Renal cortex interstitium (tissue), 15 donors: ENCODE measurements at places on chromosomes 5 and 9.

- no peak for DNase-seq
Measured at GRCh38 chr5:111935835-111936234, 178.8 kb upstream of the NREP start.

- no peak for DNase-seq
Measured at GRCh38 chr9:132556235-132556634, 26.2 kb upstream of the BARHL1 start.

DNA sequence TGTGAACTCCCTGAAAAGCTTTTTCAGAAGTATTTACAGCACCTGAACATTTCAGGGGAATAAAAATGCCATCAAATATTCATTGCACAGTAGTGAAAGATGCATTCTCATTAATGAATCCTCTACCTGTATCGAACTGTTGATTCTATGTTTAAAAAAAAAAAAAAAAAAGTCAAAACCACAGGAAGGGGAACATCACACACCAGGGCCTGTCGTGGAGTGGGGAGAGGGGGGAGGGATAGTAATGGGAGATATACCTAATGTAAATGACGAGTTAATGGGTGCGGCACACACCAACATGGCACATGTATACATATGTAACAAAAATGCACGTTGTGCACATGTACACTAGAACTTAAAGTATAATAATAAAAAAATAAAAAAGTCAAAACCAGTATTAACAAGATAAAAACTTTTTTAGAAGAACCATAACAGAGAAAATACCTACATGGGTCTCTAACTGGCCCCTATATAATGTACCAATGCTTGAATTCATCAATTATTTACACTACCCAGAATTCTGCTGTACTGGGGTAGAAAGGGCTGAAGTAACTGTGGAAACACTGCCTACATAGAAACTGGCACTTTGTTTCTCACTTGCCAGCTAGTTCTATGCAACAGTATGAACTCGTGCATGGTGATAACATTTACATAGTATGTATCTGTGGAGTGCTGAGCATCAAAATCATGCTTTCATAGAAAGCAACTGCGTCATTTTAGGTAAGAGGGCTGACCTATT lies 48.9 kb downstream of the GNAQ start:
- no peak for DNase-seq

- DNase-seq, result no peak
Measured at GRCh38 chr5:149157330-149157729, 16.0 kb downstream of the ABLIM3 start.

DNA sequence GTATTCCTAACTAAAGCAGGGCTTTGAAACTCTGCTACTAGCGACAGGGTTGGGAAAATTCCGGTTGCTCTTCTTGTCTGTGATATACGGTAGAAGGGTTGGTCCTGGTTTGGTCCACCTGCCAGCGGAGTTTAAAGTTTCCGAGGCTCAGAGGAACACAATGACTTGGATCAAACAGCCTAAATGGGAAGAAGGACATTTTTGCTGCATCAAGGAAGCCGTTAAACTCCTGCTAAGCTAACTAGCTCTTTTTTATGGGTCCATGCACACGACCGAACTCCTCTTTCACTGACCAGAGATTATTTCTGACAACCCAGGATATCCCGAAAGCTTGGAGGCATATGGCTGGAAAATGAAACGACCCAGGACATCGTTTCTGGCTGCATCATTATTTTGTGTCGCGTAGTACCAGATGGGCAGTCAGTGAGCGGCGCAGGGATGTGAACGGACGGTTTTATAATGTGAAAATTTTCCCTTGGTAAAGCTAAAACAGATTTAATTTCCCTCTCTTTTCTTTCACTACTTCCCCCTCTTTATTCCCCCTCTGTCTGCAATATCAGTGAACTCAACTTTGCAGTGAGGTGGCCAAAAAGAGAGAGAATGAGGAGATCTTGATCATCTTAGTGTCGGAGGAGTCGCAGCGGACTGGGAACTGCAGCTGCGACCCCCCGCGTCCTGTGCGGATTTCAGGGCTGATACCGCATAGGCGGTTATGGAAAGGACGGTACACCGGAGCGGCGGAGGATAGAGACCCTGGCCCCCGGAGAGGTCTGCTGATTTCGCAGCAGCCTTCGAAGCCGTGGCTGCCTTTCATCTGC lies at the start of gene LURAP1L:
Gene LURAP1L (plus strand): TSS at position 160 of the 818 bp plus-strand sequence. CDS start 696 bp downstream, outside the sequence.
- DNase-seq, result peak; percentile 63

DNA sequence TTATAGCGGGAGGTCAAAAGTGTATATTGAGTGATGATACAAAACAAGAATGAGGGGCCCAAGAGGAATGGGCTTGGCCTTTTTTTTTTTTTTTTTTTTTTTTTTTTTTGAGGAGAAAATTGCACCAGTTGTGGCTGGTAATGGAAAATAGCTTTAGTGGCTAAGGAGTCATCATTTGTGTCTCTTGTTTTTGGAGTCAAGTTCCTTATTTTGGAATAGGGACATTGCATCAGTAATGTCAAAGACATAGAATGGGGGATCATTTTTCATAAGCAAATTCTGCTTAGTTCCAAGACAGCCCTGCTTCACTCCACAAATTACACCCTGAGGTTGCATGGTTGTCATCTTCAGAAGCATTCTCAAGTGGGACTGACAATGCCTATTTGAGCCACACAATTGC lies 137.4 kb downstream of the STK32A start:
- no peak for DNase-seq

GRCh38 chr9:38082446-38083287 lies 13.6 kb upstream of the SHB start:
- no peak for DNase-seq

DNA sequence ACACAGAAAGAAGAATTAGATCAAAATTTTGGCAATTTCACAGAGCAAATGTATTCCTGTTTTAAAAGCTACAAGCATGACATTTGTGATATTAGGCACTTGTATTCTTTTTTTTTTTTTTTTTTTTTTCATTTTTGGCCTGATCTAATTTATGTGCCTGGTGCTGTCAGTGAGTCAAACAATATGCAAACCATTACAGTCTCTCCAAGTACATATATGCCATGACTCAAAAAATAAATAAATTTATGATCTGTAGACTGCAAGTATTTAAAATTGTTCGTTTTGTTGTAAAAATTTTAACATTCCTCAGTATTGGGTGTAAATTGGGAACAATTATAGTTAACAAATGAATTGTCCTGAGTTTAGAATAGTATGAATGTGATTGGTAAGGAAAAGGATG lies 51.4 kb downstream of the CDH9 start:
- no peak for DNase-seq

- DNase-seq, result no peak
Measured at GRCh38 chr5:176373100-176373818, 8.0 kb downstream of the ARL10 start.

DNA sequence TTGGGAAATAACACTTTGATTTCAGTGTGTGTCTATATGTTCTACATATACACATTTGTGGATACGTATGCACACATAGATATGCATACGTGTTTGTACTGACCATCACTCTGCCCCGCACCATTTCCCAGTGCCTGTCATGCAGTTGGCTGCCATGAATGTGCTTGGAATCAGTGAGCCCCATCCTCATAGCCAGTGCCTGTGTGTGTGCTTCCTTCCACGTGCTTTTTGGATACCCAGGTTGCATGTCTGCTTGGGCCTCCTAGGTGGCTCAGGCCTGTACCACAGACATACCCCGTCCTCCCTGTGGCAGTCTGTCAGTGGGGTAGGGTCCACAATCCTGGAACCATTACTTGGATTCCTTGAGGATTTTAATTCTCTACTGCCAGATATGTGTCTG lies 243.6 kb downstream of the FANCC start:
- DNase-seq, result no peak

DNA sequence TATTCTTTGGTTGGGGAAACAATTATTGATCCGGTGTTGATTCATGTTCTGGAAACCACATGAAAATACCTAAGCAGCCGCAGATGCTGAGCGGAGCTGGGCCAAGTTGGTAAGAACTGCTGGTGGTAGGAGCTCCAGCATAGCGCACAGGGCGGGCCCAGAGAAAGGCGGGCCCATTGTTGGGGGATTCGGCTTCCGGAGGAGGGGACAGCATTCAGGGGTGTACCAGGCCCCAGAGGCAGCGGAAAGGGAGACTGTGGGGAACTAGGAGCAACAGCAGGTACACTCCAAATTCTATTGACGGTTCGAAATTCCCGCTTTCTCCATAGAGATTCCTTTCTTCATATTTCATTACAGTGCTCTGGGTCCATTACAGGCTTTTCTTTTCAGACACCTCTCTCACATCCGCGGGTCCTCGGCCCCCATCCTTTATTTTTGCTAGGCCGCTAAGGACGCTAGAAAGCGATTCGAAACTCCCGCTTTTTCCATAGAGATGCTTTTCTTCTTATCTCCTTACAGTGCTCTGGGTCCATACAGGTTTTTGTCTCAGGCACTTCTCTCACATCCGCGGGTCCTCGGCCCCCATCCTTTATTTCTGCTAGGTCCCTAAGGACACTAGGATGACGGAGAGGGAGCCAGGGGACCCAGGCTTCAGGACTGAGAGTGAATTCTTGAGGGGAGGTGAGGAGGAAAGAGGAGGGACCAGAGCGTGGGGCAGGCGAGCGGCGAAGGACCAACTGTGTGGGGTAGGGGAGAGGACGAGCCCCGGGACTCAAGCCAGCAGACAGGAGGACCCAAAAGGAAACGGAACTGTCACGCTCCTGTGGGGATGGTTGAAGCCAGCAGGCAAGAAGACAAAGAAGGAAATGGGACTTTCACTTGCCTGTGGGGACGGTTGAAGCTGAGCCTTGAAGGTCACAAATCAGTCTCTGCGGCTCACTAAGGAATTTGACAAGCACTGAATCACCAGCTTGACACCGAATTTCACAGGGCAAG lies at the start of gene CCDC152:
Gene CCDC152 (plus strand): TSS at position 213 of the 996 bp plus-strand sequence. CDS start 2,304 bp downstream, outside the sequence.
- no peak for DNase-seq

DNA sequence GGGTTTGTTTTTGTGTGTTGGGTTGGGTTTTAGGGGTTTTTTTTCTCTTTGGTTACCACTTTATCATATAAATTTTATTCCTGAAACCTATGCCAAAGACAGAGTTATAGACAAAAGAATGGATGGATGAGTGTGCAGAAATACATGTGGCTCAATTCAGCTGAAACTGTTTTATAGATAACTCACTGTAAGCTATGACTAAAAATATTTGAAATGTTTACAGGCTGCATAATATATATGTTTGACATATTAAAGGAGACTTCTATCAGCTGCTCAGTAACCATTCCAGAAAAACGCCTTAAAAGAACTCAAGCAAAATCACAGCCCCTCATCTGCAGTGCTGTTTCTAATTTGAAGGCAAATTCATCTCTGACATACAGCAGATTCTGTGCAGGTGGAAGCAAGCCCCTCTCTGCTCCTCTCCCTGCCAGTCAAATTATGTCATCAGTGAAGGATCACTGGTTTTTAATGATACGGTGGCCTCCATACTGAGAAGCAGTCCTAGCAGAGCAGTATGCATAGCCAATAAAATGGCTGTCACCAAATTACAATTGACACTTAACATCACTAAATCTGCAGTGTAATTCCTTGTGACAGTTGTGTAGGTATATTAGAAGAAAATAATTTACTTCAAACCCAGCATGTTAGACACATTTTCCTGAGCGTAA lies 301.6 kb downstream of the NR2F1-AS1 start:
- DNase-seq, result no peak

- DNase-seq, result no peak
Measured at GRCh38 chr9:108552459-108553040, 303.2 kb downstream of the ACTL7B start.

DNA sequence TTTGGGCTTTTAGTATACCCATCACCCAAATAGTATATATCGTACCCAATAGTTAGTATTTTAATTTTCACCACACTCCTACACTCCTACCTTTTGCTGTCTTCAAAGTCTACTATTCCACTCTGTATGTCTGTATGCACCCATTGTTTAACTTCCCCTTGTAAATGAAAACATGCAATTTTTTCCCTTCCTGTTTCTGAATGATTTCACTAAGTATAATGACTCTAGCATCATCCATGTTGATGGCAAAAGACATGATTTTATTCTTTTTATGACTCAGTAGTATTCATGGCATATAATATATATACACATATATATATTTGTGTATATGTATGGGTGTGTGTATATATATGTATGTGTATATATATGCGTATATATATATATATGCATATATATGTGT lies 63.1 kb upstream of the FAM174A start:
- DNase-seq, result no peak

- DNase-seq, result no peak
Measured at GRCh38 chr9:75664597-75664996, 225.9 kb upstream of the PCSK5 start.

DNA sequence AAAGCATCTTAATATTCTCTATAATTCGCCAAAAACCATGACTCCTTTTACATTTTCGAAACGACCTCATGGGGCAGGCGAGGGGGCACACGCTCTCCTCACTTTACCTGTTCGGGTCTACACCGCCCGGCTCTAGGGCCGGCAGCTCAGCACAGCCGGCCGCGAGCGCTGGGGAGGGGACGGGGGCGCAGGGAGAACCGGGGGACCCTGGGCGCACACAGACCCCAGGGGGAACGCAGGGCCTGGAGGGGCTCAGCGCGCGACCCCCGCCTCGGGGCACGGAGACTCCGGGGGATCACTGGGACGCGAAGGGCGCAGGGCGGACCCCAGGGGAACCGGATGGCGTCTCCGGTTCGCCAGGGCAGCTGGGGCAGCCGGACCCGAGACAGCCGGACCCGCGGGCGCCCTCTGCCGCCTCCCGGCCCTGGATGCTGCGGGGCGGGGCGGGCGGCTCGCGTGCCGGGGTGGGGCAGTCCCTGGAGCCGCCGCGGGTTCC lies at the start of gene AHRR:
Gene AHRR (plus strand): TSS at position 485 of the 496 bp plus-strand sequence. CDS start 22,189 bp downstream, outside the sequence.
- no peak for DNase-seq

DNA sequence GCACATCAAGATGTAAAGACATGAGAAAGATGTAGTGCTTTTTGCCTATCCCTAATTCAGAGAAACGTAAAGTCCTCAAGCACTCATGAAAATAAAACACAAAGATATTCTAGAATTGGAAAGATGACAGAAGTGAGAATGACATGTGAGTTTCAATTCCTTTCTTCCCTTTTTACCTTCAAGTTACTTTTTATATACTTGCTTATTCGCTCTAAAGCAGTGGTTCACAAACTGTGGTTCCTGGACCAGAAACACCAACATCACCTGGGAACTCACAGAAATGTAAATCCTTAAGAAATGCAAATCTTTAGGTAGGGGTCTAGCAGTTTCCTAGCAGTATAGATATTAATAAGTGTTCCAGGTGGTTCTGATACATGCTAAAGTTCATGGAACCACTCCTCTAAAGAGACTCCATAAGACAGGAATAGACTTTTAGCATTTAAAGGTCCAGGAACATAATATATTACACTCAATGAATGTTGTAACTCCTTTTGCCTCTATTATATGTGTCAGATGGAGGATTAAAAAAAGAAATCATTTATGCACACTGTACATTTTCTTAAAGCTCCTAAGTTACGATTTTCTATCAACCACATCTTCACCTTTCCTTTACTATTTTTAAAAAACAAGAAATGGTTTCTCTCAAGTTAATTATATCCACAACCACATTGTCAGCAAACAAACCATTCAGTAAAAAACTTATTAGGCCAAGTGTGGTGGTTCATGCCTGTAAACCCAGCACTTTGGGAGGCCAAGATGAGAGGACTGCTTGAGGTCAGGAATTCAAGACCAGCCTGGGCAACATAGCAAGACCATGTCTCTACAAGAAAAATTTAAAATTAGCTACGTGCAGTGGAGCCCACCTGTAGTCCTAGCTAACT lies 39.9 kb downstream of the ERP44 start:
- DNase-seq, result no peak

GRCh38 chr9:74496819-74497747 lies at the start of gene RORB:
RORB (plus strand) TSS chr9:74497335; CDS start chr9:74497977, 642 bp downstream.
- peak; percentile 31 for DNase-seq
